Activated CD8-positive, alpha-beta memory T cell treated with anti-CD3 and anti-CD28 coated beads for 24 hours (primary cell): ENCODE measurements at places on chromosomes 16 and 17.

GRCh38 chr16:56193951-56194726, 2.9 kb downstream of the GNAO1 start:
- DNase-seq, result peak; percentile 89

GRCh38 chr17:19309701-19310100, 52.8 kb downstream of the B9D1 start:
- no peak for DNase-seq

DNA sequence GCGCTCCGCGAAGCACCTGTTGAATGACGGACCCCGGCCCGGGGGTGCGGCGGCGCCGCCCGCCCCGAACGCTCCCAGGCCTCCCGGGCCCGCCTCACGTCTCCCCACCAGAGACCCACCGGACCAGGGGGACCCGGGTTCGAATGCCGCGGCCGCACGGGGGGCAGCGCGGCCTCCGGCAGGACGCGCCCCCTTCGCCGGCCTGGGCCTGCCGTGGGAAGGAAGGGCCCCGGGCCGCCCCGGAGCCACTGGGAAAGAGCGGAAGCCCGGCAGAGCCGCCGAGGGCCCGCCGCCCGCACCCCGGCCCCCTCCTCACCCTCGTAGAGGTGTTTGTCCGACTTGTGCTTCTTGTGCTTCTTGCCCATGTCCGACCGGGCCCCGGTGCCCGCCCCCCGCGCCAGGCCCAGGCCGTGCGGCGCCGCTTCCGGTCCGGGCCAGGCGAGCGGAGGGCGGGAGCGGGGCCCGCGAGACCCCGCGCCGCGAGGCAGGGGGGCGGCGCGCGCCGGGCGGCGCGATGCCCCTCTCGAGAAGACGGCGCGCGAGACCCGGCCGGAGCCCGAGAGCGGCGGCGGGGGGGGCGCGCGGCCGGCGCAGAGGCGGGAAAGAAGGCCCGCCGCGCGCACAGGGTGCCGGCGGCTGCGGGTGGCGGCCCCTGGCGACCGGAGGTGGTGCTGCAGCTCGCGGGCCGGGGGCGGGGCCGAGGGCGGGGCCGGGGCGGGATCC, at the start of gene BRD7:
Gene BRD7 (minus strand): TSS at position 579 of the 723 bp plus-strand sequence. CDS start 214 bp downstream, at position 365.
- DNase-seq, result peak; percentile 93

DNA sequence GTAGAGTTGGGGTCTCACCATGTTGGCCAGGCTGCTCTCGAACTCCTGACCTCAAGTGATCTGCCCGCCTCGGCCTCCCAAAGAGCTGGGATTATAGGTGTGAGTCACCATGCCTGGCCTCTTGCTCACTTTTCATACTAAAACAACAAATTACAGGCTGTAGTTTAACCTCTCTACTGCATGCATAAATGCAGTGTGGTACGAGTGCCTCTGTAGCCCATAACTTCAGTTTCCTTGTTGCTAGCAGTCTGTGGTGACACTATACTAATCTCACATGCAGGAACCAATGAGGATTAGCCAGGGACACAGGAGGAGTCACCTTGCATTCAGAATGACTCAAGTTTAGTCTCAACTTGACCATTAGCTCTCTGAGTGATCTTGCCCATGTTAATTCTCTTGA, 20.1 kb downstream of the HMOX2 start:
- DNase-seq, result no peak

DNA sequence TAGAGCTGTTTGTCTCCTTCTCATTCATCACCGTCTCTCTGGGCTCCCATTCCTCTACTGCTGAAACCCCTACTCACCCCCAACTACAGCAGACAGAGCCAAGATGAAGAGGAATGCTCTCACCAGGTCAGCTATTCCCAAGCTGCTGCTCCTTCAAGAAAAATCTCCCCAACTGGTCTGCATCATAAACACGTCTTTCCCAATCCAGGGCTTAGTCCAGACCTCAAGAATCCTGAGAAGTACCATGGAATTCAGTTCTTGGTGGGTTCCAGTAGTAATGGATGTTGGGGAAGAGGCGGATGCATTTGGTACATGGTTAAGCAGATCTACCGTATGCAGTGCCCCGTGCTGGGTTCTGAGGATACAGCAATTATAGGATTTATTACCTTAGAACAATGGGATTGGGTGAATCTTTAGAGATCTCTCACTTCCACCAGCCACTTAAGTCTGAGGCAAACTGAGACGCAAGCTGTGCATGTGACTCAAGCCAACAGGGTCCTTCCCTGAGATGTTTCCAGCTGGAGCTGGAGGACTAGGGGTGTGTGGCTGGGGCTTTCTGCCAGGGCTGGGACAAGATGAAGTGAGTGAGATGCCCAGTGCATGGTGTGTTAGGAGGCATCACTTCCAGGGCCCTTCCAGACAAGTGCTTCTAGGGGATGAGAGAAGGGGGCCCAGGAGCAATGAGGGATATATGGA, 232.7 kb upstream of the CDH5 start:
- DNase-seq, result no peak
